ENCODE measurements at places on chromosomes 11 and 22.

DNA sequence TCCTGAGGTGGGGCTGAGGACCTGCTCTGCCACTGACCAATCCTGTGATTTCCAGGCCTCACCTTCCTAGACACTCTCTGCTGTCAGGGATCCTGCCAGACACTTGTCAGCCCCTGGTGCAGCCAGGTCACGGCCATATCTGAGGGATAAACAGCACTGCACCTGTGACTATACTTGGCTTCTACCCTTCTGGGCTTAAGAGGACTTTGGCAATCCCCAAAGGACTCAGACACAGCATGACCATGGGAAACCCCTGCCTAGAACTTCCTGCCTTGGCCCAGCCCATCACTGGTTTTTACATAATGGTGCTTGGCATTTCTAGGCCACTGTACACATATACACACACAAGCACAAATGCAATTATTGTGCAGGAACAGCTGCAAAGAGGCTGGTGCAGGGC is 11.6 kb upstream of the OLFML1 start:
- DNase-seq = no peak

- no peak for DNase-seq
Measured at GRCh38 chr11:123338997-123339752, 90.9 kb upstream of the GRAMD1B start.

DNA sequence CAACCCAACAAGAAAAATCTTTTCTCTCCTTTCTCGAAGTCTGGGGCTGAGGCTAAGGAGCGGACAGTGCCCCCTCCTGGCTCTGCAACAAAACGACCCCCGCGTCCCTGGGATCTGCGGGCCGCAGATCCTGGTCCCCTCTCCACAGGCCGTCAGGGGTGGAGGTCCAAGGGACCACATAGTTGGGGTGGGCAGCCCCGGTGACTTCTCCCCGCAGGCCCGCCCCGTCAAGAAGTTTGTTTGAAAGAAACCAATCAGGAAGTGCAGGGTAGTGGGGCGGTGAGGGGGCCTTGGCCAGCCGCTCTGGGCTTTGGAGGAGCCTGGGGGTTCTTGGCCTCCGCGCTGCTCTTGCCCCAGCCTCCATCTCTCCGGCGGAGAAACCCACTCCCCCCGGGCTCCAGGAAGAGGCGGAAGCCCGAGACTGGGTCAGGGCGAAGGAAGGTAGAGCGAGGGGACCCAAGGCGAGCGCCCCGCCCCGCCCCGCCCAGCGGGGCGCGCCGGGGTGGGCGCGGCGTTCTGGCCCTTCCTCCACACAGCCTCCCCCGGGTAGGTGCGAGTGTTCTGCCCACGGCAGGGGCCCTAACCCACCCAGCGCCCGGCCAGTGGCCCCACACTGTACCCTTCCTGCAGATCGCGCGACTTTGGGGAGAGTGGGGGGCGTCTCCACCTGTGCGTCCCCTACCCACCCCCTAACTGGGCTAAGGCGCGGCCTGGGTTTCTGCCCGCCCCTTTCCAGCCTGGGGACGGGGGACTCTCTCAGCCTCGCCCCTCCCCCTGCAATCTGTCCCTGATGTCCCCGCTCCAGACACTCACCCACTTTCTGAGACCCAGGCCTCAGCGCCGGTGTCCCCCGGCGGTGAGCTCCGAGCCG is 1.3 kb downstream of the TP53I11 start:
- DNase-seq = no peak

GRCh38 chr11:7530013-7530640 is 16.3 kb downstream of the PPFIBP2 start:
- DNase-seq = no peak

DNA sequence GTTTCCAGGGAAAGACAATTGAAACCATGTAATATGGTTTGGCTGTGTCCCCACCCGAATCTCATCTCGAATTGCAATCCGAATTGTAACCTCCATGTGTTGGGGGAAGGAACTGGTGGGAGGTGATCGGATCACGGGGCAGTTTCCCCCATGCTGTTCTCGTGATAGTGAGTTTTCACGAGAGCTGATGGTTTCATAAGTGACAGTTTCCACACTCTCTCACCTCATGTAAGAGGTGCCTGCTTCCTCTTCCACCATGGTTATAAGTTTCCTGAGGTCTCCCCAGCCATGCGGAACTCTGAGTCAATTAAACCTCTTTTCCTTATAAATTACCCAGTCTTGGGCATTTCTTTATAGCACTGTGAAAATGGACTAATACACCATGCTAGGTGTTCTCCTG is 148.3 kb upstream of the CADM1 start:
- DNase-seq = no peak

DNA sequence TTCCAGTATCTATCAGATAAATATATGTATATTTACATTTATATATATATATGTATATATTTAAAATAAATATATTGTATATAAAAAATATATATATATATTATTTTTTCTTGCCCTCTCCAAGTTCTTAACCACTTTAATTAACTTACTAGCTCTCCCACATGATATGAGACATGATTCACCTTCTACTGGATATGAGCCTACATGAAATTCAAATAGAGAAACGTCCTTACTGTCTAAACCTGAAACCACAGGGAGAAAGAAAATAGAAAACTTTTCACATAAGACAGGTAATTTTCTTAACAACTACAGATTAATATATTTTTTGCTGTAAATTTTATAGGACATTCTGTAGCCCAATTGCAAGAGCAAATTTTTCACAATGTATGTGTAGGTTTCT is 391.6 kb downstream of the ETS1 start:
- DNase-seq = no peak

GRCh38 chr22:38219632-38220031 is 17.8 kb downstream of the MAFF start:
- no peak for DNase-seq

DNA sequence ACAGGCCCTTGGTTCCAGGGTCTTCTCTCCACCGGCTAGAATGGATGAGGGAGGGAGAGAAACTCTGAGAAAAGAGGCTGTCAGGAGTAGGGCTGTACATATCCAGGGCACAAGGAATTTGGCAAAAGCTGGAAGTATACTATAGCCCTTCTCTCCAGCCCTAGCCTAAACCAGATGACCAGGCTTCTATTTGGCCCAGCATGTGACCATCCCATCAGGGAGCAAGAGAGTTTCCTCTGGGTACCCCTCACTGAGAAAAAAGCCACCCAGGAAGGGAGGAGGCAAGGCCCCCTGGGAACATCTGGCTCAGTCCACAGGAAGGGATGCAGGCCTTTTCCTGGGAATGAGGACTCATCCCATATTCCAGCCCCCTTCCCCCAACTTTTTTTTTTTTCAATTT is 8.3 kb downstream of the CD44 start:
- DNase-seq = no peak

GRCh38 chr11:122779047-122779629 is 59.2 kb upstream of the CRTAM start:
- no peak for DNase-seq

- DNase-seq = no peak
Measured at GRCh38 chr11:73387594-73388264, 11.5 kb downstream of the RELT start.

- DNase-seq = no peak
Measured at GRCh38 chr22:50439314-50439870, 35.4 kb downstream of the SBF1 start.

GRCh38 chr11:109971184-109971523 is 122.0 kb upstream of the ZC3H12C start:
- DNase-seq = no peak
